GM23248 (cell line): ENCODE measurements at places on chromosomes 6 and 20. TPM values are rescaled to one million over a fixed set of nuclear protein-coding genes. Genes with fewer than 3 reads are reported as not detected.
A peak's percentile ranks its signal among the peaks of the same experiment; 100 is the strongest.

DNA sequence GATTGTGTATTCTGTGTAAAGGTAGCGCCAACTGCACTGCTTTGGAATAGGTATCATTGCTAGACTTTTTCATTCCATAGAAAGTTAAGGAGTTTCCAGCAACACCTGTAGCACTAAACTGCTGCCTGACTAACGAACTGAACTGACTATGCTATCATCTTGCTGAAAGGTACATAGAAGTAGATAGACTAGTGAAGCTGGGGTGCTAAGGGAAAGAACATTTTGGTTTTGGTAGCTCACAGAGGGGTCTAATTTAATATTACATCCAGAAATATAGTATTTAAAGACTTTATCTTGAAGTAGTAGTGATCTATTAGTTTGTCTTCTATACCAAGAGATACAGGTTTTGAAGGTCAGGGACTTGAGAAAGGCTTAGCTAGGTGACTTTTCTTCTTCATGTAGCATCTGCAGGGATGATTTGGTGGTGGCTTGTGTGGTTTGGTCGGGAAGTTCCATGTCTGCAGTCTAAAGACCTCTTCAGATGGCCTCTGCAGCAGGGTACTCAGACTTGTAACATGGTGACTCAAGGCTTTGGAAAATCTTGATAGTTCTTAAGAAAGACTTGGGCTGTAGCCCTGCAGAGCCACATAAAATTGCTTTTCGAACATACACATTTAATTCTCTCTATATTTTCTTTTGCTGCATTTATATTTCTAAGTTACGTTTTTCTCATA, 10.2 kb downstream of the SENP6 start:
- H3K36me3 ChIP-seq = no peaks in the 10 kb centered on the region
- H3K4me1 ChIP-seq = peaks cover 51% of the 10 kb centered on the region
- DNase-seq = peak; percentile 75
- H3K27ac ChIP-seq = peak overlapping the region; percentile 35
- no peaks in the 10 kb centered on the region for H3K27me3 ChIP-seq

DNA sequence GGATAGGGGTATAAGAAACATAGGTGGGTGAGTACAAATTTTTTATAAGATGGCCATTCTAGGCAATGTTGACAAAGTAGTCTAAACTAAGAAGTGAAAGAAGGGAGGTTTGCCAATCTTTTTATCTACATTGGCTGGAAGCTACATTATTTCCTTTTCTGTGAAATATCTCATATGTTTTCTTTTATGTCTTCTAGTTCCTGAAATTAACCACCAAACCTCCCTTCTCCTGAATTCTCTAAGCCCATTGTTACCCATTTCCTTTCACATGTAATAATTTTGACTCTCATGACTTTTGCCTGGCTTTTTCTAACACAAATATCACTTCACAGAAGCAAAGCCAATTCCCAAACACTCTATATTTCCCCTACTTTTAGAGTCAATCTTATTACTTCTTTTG, 496.2 kb upstream of the JAG1 start:
- no peaks in the 10 kb centered on the region for H3K36me3 ChIP-seq
- H3K27ac ChIP-seq = no peak overlapping the region
- H3K27me3 ChIP-seq = no peaks in the 10 kb centered on the region

- no peak overlapping the region for H3K27ac ChIP-seq
- H3K36me3 ChIP-seq = no peaks in the 10 kb centered on the region
- DNase-seq = peak; percentile 30
- H3K4me1 ChIP-seq = peaks cover 19% of the 10 kb centered on the region
These were observed 360.1 kb downstream of the HDGFL1 start for GRCh38 chr6:22929311-22929985.

DNA sequence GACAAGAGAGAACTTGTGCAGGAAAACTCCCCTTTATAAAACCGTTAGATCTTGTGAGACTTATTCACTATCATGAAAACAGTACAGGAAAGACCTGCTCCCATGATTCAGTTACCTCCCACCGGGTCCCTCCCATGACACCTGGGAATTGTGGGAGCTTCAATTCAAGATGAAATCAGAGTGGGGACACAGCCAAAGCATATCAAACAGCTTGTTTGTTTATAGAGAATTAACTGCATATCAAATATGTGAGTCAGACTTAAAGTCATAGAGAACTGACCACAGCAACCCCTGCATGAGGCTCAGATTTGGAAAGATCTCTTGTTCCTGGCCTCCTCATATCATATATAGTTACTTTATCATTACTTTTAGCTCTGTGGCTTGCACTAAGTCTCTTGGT, 29.1 kb upstream of the HDAC2 start:
- H3K4me1 ChIP-seq = peaks cover 34% of the 10 kb centered on the region
- peak; percentile 16 for DNase-seq
- H3K27ac ChIP-seq = no peak overlapping the region
- H3K36me3 ChIP-seq = no peaks in the 10 kb centered on the region
- H3K4me3 ChIP-seq = no peak overlapping the region

DNA sequence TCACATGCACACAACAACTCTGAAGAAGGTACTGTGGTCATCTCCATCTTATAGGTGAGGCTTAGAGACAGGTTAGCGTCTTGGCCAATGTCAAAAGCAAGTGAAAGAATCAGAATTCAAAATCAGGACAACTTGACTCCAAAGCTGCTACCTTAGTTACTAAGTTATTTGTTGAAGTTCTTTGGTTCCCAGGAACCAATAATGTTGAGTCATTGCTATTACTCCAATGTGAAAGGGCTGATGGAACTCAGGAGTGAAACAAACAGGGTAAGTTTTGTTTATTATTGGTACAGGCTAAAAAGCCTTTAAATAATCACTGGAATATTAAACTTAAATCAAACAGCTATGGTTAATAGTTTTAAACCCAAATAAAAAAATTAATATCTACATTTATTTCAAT, 111.1 kb downstream of the PDSS2 start:
- no peak overlapping the region for H3K4me3 ChIP-seq
- no peaks in the 10 kb centered on the region for H3K4me1 ChIP-seq
- no peaks in the 10 kb centered on the region for H3K36me3 ChIP-seq
- peak; percentile 24 for DNase-seq
- no peak overlapping the region for H3K27ac ChIP-seq

DNA sequence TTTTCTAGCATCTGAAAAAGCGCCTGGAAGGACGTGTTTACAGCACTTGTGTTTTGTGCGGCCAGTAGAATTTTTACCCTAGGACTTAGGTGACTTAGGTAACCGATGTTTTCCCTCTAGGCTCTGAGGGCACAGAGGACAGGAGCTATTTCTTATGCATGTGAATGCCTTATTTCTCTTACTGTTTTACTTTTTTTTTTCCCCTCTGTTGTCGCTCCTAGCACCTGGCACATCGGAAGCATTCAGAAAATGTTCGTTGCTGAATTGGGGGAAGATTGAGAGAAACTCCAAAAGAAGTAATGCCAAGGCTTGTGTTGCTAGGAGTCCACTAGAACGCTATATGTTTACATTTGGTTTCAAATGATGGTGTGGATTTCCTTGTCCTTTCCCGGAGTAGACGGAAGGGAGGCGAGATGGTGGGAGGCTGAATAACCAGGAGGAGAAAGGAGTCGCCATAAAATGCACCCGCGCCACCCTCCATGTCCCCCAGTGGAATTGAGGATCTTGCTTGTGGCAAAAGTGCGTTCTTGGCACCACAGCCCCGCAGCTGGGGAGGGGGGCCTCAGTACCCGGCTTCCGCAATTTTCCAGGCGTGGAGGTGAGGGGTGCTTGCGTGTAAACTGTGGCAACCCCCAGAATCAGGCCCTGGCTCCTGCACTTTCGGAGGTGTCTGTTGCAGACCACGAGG, 6.9 kb downstream of the OLIG3 start:
- H3K4me1 ChIP-seq = no peaks in the 10 kb centered on the region
- H3K36me3 ChIP-seq = no peaks in the 10 kb centered on the region
- no peak overlapping the region for H3K4me3 ChIP-seq
- H3K27ac ChIP-seq = no peak overlapping the region
- DNase-seq = no peak
- peaks cover 68% of the 10 kb centered on the region for H3K27me3 ChIP-seq

DNA sequence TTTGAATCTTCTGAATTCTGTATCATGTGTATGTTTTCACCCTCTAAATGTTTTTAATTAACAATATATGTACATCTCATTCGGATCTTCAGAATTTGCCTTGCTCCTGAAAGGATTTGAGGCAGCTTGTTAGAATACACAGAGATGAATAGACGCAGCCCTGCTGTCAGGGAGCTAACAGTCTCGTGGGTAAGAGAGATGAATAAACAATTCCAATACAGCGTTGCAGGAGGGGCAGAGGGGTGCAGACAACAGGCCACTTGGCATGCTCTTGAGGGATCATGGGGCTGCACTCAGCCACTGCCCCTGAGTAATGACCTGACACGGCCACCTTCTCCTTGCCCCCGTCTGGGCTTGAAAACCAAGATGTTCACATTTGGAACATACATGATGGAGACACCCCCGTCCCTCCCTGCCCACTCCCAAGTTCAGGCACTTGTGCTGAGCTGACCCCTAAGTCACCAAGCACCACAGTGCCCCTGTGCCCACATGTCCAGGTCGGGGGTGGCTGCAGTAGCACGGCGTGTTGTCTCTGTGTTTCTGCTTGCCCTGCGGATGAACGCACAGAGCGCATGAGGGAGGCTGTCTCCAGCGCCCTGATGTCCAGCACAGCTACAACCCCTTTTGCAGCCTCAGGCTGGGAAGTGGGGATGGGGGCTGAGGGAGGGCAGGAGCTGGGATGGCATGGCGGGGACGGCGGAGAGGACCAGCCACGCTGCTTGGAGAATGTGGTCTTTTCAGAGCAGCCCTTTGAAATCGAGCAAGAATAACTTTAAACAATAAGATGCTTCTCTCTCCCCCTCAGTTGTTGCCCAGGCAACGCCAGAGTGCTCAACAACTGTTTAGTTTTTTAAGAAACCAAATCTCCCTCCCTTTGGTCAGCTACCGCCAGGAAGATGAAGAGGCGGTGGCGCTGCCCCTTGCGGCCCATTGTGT, 33.0 kb upstream of the CDH22 start:
- no peaks in the 10 kb centered on the region for H3K36me3 ChIP-seq
- DNase-seq = no peak
- H3K27me3 ChIP-seq = peaks cover 71% of the 10 kb centered on the region
- H3K27ac ChIP-seq = no peak overlapping the region
- no peaks in the 10 kb centered on the region for H3K4me1 ChIP-seq
- H3K4me3 ChIP-seq = no peak overlapping the region

DNA sequence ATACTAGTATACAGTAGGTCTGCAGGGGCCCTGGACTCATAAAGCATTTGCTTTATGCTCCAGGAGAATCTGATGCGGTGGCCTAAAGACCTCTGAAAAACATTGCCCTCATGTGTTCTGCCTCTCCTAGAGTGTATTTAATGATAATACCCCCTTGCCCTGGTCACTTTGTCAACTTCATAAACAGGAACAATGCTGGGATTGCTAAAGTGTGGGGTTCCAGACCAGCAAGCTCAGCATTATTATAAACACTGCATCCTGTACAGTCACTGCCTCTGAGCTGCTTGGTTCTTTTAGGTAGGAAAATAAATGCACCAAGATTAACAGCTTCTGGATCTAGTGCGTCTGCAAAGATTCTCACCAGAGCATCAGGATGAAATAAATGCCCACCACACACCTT, 12.2 kb downstream of the TREM1 start:
- no peak overlapping the region for H3K4me3 ChIP-seq
- H3K27me3 ChIP-seq = peaks cover 4% of the 10 kb centered on the region; the same call in 1 of the 2 replicates
- no peaks in the 10 kb centered on the region for H3K4me1 ChIP-seq
- no peaks in the 10 kb centered on the region for H3K36me3 ChIP-seq
- no peak overlapping the region for H3K27ac ChIP-seq

- H3K36me3 ChIP-seq = no peaks in the 10 kb centered on the region
- H3K27ac ChIP-seq = no peak overlapping the region
- DNase-seq = no peak
- no peaks in the 10 kb centered on the region for H3K27me3 ChIP-seq
- no peak overlapping the region for H3K4me3 ChIP-seq
- no peaks in the 10 kb centered on the region for H3K4me1 ChIP-seq
These were observed 52.3 kb upstream of the UFL1 start for GRCh38 chr6:96469312-96469711.

DNA sequence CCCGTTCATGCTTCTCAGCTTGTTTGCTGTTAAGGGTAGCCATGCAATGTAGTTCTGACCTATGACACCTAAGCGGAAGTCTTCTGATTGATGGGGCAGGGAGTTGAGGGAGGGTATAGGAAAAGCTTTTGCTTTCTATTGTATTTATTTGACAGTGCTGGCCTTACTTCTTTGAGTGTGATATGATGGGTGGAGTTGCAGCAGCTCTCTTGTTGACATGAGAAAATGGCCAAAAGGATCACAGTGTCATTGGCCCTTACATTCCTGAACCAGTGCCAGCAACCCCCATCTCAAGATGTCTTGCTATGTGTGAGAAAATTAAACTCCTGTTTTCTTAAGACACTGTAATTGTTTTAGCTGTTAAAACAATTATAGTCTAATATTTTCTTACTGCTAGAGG, 117.5 kb downstream of the SAMD5 start:
- no peaks in the 10 kb centered on the region for H3K4me1 ChIP-seq
- H3K27me3 ChIP-seq = no peaks in the 10 kb centered on the region
- no peaks in the 10 kb centered on the region for H3K36me3 ChIP-seq
- no peak for DNase-seq
- no peak overlapping the region for H3K4me3 ChIP-seq

DNA sequence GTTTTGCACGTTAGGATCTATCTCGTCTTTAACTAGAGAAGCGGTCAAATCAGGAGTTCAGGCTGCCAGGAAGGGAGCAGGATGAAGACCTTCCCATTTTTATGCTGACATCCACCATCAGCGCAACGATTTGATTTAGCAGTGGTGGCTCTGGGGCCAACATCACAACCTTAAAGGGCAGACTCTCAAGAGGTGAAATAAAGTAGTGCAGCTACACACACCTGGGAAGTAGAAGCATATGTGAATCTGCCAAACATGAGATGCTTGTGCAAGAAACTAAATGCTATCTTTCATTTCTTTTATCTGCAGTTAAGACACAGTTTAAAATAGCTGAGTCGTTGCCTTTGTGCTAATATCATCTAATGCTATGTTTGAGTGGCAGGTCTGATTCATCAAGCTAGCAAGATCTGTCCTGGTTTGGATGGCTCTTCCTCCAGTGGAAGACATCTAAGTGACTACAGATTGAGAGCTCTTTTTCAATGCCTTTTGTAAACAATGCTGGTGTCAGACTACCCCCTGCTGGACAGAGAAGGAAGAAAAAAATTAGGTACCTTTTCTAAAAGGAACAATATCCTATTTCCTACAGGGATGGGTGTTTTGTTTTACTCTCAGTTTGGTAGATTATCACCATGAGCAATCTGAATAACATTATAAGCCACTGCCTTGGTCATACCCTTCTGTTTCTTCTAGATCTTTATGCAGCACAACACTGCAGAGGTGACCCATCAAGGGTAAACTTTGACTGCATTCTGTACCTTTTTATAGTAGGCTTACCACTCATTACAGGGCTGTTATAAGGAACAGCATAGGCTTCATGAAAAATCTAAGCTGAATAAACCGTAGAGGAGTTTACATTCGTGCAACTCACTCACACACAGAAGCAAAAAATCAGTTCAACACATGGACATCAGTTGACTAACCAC, 171.6 kb upstream of the FBXL4 start:
- no peaks in the 10 kb centered on the region for H3K36me3 ChIP-seq
- H3K4me1 ChIP-seq = no peaks in the 10 kb centered on the region
- H3K4me3 ChIP-seq = no peak overlapping the region
- no peak overlapping the region for H3K27ac ChIP-seq

The HDGFL1 gene
- polyA plus RNA-seq = not detected in 2 replicates

The CST4 gene
- polyA plus RNA-seq = not detected in 2 replicates

The TTPAL gene
- polyA plus RNA-seq = 19.6 and 21.4 TPM in 2 replicates

The CRISP2 gene
- not detected in 2 replicates for polyA plus RNA-seq

The FNDC1 gene
- 7.8 and 8.6 TPM in 2 replicates for polyA plus RNA-seq
